ENCODE measurements at places on chromosomes 2 and 18.

DNA sequence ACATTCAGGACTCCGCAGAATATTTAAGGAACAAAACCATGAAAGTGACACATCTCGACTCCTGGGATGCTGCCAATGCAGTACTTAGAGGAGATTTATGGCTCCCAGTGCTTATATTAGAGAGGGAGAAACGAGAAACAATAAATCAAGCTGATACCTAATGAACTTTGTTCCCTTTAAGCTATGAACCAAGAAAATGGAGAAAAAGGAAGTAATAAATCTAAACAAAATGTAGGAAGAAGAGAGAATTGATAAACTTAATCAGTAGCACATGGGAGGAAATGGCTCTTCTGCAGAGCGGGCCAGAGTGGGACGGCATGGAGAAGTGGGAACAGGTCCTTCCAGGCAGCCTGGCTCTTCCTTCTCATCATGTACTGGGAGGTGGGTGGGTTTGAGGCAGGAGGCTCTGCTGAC is 42.7 kb downstream of the NPPC start:
- peak; percentile 11 for DNase-seq

GRCh38 chr2:138177693-138178092 is 213.4 kb downstream of the HNMT start:
- DNase-seq: no peak

- DNase-seq: peak; percentile 57
Observed at GRCh38 chr2:204608237-204608939, 63.1 kb downstream of the PARD3B start.

- DNase-seq: no peak
Observed at GRCh38 chr2:149657401-149658040, 69.9 kb upstream of the MMADHC start.

DNA sequence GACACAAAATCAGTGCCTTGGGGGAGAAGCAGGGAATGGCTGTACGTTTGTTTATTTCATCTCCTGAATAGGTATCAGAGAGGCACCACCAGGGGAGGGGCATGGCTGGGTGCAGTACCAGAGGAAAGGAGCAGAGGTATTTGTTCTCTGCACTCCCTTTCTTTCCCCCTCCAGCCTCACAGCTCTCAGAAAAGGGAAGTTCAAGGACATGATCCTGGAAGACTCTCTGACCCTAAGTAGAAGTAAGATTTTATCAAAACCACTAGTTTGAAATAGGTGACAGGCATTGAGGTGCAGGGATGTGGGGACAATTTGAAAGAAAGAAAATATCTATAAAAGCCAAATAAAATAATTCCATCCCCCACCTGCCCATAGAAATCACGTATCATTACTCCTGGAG is 136.5 kb downstream of the LRRTM1 start:
- DNase-seq: no peak

DNA sequence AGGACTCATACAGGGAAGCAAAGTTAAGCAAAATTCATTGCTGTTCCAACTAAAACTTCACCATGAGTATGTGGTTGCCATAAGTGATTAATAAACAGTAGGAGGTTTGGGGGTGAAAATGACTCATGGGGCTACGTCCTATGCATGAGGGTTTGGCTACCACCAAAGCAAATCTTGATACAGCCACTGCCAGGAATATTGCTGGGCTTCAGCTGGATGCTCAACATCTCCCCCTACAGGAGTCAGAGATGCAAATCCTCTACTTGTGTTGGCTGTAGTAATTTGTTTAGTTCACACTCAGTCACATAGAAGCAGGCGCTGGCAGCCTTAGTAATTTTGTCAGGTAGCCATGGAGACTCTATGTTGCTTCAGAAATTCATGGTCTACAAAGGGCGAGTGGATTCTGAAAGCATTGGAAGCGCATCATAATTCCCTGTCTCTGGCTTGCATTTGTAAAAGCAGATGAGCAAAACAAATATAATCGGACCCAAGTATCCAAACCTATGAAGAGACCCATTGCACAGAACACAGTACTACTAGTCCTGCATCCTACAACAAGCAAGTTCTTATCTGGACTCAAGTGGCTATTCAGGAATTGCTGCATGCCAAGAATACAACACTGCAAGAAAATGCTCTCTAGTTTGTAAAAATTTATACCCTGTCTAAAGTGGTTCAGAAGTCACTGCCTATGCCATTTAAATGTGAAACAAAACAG is 76.0 kb downstream of the CD28 start:
- DNase-seq: peak; percentile 98

GRCh38 chr2:206084439-206084869 is 1.5 kb downstream of the INO80D start:
- peak; percentile 78 for DNase-seq

DNA sequence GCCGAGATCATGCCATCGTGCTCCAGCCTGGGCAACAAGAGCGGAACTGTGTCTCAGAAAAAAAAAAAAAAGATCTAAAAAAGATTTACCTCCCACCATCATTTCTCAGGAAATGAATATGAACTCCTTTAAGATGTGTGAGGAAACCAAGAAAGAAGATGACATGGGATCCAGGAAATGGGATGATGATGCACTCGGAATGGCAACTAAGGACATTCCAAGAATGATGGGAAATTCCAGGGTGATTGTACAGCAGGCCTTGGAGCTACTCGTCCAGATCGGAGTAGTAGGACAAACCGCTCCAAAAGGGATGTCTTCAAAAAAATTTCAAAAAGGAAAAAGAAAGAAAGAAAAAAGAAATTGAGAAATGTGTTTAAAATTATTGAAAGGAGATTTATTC is 84.9 kb upstream of the PMAIP1 start:
- peak; percentile 85 for DNase-seq

- DNase-seq: no peak
Observed at GRCh38 chr2:191225126-191225525, 20.1 kb upstream of the MYO1B start.

DNA sequence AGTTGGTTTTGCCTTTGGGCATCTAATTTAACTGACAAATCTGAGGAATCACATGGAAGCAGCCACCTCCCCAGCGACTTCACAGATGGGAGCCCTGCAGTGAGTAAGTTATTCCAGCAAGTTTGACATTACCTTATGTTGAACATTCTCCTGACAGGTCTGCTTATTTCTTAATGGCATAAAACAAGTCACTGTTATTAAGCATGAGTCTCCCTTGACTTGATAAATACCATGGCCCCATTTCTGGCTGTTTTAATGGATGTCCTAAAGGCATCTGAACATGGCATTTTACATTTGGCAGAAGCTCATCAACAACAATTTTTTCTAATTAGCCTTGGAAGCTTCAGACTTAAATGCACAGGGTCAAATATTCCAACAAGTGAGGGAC is 92.6 kb upstream of the CREB1 start:
- DNase-seq: no peak

- peak; percentile 25 for DNase-seq
Observed at GRCh38 chr18:49788327-49788898, 24.9 kb downstream of the ACAA2 start.

- DNase-seq: peak; percentile 75
Observed at GRCh38 chr2:88654714-88655113, 27.4 kb upstream of the EIF2AK3 start.

DNA sequence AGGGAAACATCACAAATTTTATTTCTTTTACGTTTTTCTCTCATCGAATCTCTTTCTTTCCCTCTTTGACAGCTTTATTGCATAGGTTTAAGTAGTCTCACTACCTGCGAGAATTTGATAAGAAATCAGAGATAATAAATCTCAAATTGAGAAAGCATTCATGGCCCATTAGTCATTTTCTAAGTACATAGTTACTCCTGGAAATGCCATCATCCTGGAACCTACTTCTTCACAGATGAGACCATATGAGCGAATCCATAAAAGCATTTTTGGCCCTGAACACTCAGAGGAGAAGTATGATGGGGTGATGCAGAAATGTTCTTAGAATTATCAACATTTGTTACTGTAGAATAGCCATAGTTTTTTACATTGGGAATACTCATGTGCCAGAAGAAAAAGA is 138.0 kb upstream of the ARHGAP28 start:
- no peak for DNase-seq

- DNase-seq: no peak
Observed at GRCh38 chr2:26269571-26270158, 24.9 kb downstream of the HADHB start.

DNA sequence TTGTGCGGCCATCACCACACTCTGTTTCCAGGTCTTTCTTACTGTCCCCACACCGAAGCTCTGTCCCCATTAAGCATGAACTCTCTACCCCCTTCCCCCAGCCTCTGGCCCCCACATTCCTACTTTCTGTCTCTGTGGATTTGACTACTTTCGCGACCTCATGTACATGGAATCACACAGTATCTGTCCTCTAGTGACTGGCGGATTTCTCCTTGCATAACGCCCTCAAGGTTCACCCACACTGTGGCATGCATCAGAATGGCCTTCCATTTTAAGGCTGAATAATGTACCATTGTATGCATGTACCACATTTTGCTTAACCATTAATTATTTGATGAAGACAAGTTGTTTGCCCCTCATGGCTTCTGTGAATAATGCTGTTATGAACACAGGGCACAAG is 467.6 kb upstream of the HS6ST1 start:
- peak; percentile 1 for DNase-seq

DNA sequence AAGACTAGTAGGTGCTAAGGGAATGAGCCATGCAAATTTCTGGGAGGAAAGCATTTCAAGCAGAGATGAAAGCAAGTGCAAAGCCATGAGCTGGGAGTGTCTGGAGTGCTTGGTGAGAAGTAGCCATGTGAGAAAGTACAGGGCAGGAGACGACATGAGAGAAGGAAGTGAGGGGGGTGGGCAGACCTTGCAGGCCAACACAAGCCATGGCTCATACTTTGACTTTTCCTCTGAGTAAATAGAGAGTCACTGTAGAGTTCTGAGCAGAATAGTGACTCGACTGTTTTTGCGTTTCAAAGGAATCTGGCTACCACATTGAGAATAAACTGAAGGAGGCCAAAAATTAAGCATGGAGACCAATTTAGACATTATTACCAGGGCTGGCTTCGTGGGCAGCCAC is 42.2 kb downstream of the SCN2A start:
- DNase-seq: no peak

- DNase-seq: peak; percentile 23
Observed at GRCh38 chr2:142849820-142850219, 27.6 kb upstream of the KYNU start.

GRCh38 chr2:56177420-56178220 is 6.2 kb upstream of the CCDC85A start:
- no peak for DNase-seq

DNA sequence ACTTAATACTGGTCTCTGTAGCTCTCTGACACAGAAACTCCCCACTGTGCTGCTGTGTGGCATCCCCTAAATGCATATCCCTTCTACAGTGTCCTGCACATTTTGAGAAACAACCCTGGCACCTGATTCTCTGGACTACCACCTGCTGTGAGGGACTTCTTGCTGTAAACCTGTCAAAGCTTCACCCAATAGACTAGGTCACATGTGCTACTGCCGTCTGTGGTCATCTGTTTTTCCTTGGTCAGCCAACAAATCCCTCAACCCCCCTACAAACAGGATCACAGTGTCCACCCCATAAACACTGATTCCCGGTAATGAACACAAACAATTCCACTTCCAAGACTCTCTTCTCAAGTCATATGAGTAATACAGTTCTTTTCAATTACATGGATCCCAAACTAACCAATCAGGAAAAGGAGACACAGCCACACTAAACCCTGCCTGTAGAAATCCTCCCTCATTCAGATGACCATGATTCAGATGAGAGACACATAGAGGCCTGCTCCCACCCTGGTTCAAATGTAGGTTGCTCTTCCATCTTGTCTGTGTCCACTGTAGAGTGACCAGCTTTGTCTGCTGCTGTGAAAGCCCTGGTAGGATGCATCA is 1157.4 kb downstream of the RPIA start:
- no peak for DNase-seq

DNA sequence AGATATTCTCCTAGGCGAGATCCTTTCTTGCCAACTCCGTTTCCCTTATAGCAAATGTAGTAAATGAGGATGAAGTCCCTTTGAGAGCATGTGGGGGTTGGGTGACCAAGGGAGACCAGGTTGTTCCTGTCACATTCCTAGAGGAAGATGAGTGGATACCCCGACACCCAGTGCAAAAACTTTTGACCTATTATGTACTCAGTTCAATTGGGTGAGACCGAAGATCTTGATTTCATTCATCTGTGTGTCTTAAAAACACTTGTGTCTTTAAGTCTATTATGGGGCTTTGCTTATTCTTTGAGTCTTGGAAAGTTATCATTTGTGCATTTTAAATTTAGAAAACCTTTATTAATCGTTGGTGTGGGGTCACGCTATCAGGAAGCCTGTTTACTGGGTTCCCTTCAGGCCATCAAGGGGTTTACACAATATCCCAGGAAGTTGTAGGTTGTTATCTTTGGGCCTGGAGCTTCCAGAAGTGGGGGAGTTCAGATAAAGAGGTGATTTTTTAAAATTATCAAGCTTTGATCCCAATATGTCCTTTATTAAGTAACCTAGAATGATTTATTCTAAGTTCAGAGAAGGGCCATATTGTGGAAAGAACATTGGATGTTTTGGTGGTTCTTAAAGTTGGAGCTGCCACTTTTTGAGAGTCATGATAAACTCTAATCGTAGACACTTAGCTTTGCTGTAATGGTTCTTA is 2.8 kb downstream of the RHOB start:
- DNase-seq: no peak

Measured in astrocyte (in vitro differentiated cells and primary cell).